ENCODE measurements at places on chromosomes 11 and 22. TPM values are rescaled to one million over a fixed set of nuclear protein-coding genes. Genes with fewer than 3 reads are reported as not detected.

Gene CARNS1
- total RNA-seq: 0.94 TPM

Gene OR4A16
- total RNA-seq: not detected

Gene PDE3B
- 6.8 TPM for total RNA-seq

Gene ELFN2
- total RNA-seq: 0.10 TPM

GRCh38 chr22:49257551-49257961 is 570.1 kb downstream of the BRD1 start:
- no peak for DNase-seq
- H3K27me3 ChIP-seq: peaks cover 35% of the 10 kb centered on the region
- H3K4me3 ChIP-seq: no peak overlapping the region

DNA sequence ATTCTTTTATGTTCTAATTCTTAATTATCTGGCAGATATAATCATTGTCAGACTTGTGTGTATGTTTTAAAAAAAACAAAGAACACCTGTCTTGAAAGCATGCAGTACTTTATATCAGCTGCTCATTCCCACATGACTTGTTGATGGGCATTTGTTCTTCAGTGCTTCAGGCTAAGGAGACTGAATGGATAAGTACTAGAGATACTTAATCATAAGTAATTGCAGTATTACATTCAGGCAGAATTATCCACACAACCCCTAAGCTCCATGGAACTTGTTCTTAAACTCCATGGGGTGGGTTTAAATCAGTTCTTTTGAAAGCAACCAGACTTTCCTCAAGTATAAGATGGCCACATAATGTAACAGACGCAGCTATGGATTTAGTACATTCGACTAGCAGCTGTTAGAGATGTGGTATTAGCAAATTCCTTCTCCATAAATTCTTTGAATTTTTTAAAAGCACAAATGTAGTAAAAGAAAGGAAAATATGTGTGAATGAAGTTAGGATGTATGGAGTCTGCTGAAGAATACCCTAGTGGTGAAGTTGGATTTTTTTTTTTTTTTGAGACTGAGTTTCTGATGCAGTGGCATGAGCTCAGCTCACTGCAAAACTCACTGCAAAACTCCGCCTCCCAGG is 3.0 kb downstream of the JAM3 start:
- H3K4me1 ChIP-seq: peaks cover 17% of the 10 kb centered on the region
- H3K4me3 ChIP-seq: no peak overlapping the region
- peaks cover 9% of the 10 kb centered on the region for H3K27me3 ChIP-seq
- H3K27ac ChIP-seq: no peak overlapping the region

DNA sequence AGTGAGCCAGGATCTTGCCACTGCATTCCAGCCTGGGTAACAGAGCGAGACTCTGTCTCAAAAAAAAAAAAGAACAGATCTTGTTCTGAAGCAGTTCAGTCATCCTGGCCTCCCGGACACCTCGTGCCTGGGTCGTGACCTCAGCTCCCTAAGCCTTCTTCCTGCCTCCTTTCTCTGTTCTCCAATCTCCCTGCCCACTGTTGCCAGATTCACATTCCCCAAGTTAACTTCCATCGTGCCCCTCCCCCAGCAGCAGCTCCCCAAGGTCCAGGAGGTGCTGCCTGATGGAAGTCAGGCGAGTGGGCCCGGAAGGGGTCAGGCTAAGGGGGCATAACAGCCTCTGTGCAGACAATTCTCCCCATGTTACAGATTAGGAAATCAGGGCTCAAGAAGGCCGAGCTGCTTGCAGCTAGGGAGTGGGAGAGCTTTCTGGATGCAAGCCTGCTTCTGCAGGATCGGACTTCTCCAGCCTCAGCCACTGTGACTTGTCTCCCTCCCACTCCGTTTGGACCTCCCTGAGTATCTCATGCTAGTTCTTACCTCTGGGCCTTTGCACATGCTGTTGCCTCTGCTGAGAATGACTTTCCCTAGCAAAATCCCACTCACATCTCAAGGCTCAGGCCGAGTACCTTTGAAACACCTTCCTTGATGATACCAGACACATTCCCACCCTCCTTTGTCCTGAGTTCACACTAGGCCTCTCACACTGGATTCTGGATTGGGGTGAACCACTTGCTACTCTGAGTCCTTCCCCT is 14.3 kb upstream of the TMEM184B start:
- H3K36me3 ChIP-seq: peaks cover 25% of the 10 kb centered on the region
- DNase-seq: no peak
- H3K27ac ChIP-seq: no peak overlapping the region
- peaks cover 13% of the 10 kb centered on the region for H3K4me1 ChIP-seq

DNA sequence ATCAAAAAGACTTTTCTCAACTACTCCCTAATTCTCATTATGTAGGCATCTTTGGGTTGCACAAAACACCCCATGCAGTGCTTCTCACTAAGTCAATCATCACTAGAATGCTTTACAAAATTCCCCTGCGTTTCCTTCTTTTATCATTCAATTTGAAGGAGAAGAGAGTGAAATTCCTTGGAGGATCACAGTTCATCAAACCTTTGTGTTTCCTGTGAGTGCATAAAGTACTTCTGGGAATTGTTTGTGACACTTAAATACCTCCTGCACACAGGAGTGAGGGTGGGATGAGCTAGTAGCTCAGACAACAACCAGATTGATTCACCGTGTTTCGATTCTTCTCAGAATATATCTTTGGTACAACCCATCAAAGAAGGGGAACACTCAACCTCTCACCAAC is 3.7 kb upstream of the OR5AR1 start:
- no peak for DNase-seq
- H3K4me1 ChIP-seq: no peaks in the 10 kb centered on the region
- no peaks in the 10 kb centered on the region for H3K36me3 ChIP-seq
- no peak overlapping the region for H3K4me3 ChIP-seq
- no peaks in the 10 kb centered on the region for H3K27me3 ChIP-seq

DNA sequence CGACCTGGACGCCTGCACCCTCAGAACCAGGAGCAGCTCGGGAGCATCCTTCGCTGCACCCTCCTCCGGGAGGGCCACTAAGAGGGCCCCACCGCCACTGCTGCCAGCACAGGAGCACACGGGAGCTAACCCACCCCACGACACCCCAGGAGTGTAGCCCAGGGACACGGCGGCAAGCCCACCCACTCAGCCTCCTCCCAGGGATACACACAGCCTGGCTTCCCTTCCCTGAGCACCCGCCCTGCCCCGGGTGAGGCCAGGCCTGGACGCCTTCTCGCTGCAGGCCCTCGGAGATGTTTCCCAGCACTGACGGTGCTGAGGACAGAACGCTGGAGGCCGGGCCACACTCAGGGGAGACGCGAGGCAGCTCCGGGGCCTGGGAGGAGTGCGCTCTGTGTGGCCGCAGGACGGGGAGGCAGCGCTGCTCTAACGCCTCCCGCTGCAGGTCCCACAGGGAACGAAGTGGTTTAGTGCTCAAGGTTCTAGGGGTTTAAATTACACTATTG is 190.4 kb downstream of the BRD1 start:
- H3K27ac ChIP-seq: no peak overlapping the region
- no peak overlapping the region for H3K4me3 ChIP-seq
- no peaks in the 10 kb centered on the region for H3K36me3 ChIP-seq
- peaks cover 43% of the 10 kb centered on the region for H3K27me3 ChIP-seq

Gene PRODH
- total RNA-seq: 84.2 TPM

GRCh38 chr11:15941206-15941770 is 415.1 kb downstream of the SOX6 start:
- no peak for DNase-seq
- peaks cover 13% of the 10 kb centered on the region for H3K4me1 ChIP-seq
- H3K27ac ChIP-seq: no peak overlapping the region
- no peaks in the 10 kb centered on the region for H3K36me3 ChIP-seq
- H3K4me3 ChIP-seq: no peak overlapping the region

DNA sequence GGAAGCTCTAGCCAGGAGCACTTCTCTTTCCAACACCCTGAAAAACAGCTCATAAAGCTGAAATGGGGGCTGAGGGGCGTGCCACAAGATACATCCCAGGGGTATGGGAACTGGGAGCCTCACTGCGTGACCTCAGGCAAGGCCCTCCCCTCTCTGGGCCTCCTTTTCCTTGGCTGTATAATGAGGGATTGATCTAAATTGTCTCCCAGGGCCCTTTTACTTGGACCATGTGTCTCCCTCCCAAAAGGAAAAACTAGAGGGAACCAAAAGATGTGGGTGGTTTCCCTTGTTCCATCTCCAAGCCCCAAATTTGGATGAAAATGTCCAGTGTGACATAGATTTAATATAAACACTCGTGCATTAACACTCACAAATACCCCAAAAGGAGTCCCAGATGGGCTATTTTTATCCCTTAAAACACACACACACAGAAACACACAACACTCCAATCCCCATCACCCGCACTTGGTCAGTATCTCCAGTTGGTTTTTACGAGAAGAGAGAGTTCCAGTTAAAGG is 25.9 kb upstream of the SMTN start:
- no peak overlapping the region for H3K4me3 ChIP-seq
- peak overlapping the region; percentile 77 for H3K27ac ChIP-seq
- H3K4me1 ChIP-seq: peaks cover 16% of the 10 kb centered on the region
- no peaks in the 10 kb centered on the region for H3K36me3 ChIP-seq
- no peaks in the 10 kb centered on the region for H3K27me3 ChIP-seq

DNA sequence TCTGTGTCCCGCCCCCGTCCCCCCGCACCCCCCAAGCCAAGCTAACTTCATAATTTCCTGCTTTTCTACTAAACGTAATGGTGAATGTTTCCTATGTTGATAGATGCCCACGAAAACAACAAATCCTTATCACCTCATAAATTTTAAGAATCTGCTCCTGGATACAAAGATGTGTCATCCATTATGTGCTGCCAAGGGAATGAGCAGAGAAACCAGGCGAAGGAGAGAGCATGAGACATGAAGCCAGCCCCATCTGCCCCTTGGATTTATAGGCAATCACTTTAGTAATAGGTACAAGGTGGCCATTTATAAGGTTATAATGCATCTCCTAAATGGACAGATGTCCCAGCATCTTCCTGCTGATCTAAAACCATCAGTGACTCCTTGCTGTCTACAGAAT is 30.3 kb downstream of the LAYN start:
- H3K4me1 ChIP-seq: peaks cover 22% of the 10 kb centered on the region
- H3K36me3 ChIP-seq: no peaks in the 10 kb centered on the region
- DNase-seq: no peak

Gene NAALAD2
- total RNA-seq: not detected

DNA sequence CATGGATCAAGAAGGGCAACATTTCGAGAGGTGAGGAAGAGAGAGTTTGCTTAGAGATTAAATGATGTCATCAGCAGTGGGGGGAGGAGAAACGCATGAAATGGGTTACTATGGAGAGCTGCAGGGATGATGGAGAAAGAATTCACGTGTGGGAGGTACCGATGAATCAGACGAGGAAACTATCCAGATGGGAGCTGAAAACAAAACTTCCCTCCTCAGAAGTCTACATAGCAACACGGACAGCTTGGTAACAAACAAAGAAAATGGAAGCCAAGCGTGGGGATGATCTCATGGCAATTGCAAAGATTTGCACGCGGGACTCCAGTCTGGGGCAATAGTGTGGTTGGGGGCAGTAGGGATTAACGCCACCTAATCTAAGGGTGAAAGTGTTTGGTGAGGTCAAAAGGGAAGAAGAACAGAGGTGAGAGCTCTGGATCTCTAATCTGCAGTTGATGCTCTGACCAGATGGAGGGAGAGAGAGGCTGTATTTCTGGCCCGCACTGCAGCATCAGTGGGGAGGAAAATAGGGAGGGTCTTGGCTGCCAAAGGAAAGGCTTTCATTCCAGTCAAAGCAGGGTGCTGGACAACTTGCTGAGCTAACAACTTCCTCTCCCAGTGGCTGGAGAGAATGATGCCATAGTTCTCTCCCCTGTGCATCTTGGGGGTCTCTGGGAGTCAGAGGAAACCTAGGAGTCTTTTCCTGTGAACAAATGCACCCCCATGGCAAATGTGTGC is 43.4 kb upstream of the CSNK2A3 start:
- H3K36me3 ChIP-seq: no peaks in the 10 kb centered on the region
- H3K4me3 ChIP-seq: no peak overlapping the region
- peaks cover 12% of the 10 kb centered on the region for H3K4me1 ChIP-seq
- no peaks in the 10 kb centered on the region for H3K27me3 ChIP-seq
- no peak overlapping the region for H3K27ac ChIP-seq
- no peak for DNase-seq

DNA sequence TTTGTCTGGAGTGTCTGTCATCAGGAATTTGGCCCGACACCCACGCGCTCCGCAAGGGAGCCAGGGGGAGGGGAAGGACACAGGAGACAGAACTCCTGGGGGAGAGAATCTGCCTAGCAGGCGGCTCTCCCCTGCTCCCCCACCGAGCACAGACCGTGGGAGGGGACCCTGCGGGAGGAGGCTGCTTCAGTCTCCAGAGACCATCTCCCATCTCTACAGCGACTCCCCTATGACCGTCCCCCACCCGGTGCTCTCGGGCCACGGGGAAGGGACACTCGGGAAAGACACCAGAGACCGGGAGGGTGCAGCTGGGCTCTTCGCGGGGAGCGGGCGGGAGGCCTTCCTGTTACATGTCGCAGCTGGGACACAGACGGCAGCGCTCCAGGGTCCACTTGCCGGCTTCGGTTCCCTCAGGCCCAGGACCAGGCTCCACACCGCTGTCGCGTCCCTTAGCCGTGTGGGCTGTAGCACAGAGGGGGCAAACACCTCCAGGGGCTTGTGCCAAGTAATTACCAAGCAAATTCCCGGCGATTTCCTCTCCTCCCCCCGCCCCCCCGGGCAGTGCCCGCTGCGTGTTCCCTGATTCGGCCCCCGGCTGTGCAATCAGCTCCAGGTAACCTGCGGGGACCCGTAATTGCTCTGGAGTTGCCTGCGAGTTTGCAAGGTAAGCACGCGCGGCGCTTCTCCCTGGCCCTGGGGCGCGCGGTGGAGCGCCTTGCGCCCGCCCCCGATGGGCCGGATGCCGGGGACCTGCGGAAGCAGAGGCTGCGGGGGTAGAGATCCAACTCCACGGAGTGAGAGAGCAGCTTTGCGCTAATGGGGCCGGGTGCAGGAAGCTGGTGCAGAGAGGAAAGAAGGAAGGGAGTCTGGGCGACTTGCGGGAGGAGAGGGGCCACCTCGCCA is 155.1 kb upstream of the CADM1 start:
- no peaks in the 10 kb centered on the region for H3K36me3 ChIP-seq
- H3K27me3 ChIP-seq: peaks cover 43% of the 10 kb centered on the region
- H3K4me3 ChIP-seq: peak overlapping the region; percentile 44
- DNase-seq: no peak
- no peak overlapping the region for H3K27ac ChIP-seq
- H3K4me1 ChIP-seq: peaks cover 16% of the 10 kb centered on the region

- H3K27me3 ChIP-seq: no peaks in the 10 kb centered on the region
- no peak overlapping the region for H3K27ac ChIP-seq
- no peak for DNase-seq
- H3K36me3 ChIP-seq: peaks cover 45% of the 10 kb centered on the region
Observed at GRCh38 chr22:27859336-27859735, 57.8 kb upstream of the MN1 start.

Gene MS4A6A
- total RNA-seq: 10.4 TPM

Gene TEX12
- total RNA-seq: 1.2 TPM

Gene BTBD18
- not detected for total RNA-seq

GRCh38 chr11:114168691-114169090 is 109.2 kb downstream of the ZBTB16 start:
- H3K4me3 ChIP-seq: no peak overlapping the region
- H3K36me3 ChIP-seq: peaks cover 4% of the 10 kb centered on the region
- peaks cover 100% of the 10 kb centered on the region for H3K4me1 ChIP-seq
- DNase-seq: no peak
- H3K27me3 ChIP-seq: no peaks in the 10 kb centered on the region

Gene ZNF214
- 0.53 TPM for total RNA-seq

Gene OR51B2
- not detected for total RNA-seq

Data from suprapubic skin (tissue), 4 donors.